ENCODE measurements at places on chromosomes 3 and 15.

- DNase-seq, result no peak
Observed at GRCh38 chr15:60396100-60396499, 1.7 kb downstream of the ANXA2 start.

DNA sequence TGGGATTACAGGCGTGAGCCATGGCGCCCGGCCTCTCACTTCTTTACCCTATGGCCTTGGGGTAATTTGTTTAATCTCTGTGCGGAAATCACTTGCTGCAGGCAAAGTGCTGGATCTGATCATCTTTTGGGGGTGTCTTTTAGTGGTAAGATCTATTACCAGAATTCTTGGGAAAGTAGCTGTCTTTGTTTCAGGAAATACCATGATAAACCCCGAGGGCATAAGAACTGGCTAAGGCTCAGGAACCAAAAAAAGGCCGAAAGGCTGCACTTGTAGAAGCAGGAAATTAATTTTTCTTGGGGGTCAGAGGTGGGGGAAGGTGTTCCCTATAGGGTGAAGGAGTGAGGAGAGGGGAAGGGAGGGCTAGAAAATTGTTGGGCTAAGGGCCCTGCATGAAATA is 22.7 kb upstream of the IGF2BP2 start:
- no peak for DNase-seq

DNA sequence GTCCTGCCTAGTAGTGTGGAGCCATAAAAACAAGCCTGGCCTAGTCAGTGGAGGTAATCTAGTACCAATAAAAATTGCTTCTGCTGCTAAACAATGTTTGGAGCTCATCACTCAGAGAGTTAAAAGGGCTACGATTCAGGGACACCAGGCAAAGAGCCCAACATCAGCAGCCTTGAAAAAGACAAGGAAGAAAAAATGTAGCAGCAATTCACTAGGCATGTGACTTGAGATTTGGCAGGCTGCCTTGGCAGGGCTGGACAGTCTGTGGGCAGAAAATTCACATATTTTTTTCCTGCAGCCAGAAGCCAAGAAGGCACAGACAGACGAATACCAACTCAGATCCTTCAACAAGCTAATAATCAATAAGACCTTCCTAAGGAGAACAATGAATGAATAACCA is 47.2 kb downstream of the IGSF11 start:
- no peak for DNase-seq

DNA sequence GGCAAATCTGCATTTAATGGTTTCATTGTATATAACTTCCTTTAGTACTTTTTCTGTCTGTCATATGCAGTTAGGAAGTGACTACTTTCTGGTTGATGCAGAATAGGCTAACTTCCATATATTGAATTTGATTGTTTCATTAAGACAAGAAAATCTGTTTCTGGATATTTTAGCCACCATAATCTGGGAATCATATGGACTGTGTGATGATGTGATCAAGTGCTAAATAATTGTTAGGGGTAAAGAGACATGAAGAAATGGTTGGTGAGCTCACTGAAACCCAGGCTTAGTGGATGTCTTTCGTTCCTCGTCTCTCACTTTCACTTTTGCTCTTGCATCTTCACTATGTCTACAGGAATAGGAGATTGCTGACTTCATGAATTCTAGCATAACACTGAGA is 3.5 kb upstream of the MNS1 start:
- no peak for DNase-seq

DNA sequence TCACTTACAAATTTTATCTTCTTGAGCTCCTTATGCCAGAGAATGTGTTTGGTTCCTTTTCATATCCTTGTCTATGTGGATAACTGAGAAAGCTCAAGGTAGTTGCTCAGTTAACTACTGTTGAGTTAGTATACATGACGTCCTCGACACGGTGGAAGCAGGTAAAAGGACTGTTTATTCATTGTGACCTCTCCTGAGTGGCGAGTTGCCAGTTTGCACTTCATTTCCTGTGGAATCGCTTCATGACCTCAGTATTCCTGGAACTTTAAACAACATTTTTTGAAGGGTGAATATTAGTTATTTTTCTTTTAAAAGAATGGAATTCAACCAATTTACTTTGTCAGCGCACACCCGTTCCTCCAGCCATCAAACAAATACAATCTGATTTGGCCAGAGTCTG is 1.2 kb upstream of the TPRG1 start:
- DNase-seq, result no peak

- DNase-seq, result peak; percentile 81
Observed at GRCh38 chr15:82680200-82681102, 29.2 kb downstream of the AP3B2 start.

DNA sequence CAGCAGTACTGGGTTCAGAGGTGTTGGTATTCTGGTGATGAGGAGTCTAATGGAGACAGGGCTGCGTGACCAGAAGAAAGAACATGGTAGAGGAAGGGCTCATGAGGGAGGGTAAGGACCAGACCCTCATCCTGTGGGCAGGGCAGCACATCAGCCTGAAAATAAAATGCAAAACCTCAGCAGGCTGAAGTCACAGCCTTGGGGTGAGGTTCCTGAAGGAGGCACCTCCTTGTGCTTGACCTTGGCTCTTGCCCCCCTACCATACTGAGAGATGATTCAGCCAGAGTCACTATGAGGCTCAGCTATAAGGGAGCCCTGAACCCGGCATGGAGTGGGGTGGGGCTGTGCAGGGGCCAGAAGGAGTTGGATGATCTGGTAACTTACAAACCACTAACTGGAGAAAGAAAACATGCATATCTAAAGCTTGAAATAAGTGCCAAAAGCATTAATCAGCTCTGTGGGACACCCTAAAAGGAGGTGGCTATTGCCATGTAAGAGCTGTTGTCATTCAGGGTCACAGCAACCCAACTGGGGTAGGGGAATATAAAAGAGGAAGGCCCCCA is 60.2 kb downstream of the CORO2B start:
- no peak for DNase-seq

GRCh38 chr3:123353850-123354233 is 95.0 kb downstream of the ADCY5 start:
- DNase-seq, result no peak

GRCh38 chr3:132445817-132446216 is 28.5 kb downstream of the DNAJC13 start:
- DNase-seq, result no peak

All from activated CD4-positive, alpha-beta T cell treated with anti-CD3 and anti-CD28 coated beads, Interleukin-2, amount 50 U/mL, for 4 hours (primary cell).